Fibroblast of skin of right quadriceps (primary cell): ENCODE measurements at places on chromosomes 5 and 9.
A peak's percentile ranks its signal among the peaks of the same experiment; 100 is the strongest.

- DNase-seq = peak; percentile 78
Measured at GRCh38 chr9:80995759-80996158, 693.6 kb downstream of the TLE1 start.

GRCh38 chr5:51043745-51044144 is 339.5 kb upstream of the ISL1 start:
- no peak for DNase-seq

GRCh38 chr5:169989365-169989764 is 9.1 kb upstream of the INSYN2B start:
- DNase-seq = no peak

GRCh38 chr5:401146-402034 is 41.6 kb upstream of the EXOC3 start:
- no peak for DNase-seq

GRCh38 chr5:6859951-6860638 is 146.9 kb downstream of the TENT4A start:
- DNase-seq = no peak

GRCh38 chr5:137286025-137286610 is 213.0 kb downstream of the SPOCK1 start:
- DNase-seq = no peak

DNA sequence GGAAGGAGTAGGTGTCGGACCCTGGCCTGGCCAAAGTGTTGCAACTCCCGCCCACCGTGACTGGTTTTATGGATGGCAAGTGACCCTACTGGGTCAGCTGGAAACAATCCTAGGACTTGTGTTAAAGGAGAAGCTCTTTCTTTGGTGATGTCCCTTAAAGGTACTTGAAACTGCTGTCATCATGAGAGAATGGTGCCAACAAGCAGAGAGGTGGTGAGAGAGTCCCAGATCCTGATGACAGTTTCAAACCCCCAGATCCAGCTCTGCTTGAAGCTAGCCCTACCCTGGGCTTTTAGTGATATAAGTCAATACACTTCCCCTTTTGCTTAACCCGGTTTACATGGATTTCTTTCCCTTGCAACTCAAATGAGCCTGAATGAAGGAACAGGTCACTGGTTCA is 72.5 kb upstream of the UBTD2 start:
- no peak for DNase-seq

GRCh38 chr5:160342413-160342941 is 27.9 kb downstream of the C1QTNF2 start:
- DNase-seq = peak; percentile 42

- peak; percentile 76 for DNase-seq
Measured at GRCh38 chr9:114525513-114525912, 20.2 kb upstream of the WHRN start.

DNA sequence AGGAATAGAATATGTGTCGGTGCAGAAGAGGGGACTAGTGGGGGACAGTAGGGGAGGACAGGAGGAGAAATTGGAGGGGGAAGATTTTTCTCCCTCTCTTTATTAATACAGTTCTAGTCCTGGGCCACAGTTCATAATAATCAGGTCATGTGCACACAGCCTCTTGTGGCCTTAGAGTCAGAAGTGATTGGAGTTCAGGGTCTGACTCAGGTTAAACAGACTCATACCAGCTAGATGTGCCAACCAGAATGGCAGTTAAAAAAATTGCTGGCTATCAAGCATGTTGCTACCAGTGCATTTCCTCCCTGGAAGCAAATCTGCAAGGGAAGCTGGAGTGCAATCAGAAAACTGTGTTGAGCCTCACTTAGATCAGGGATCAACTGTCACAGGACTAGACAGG is 132.7 kb upstream of the MAP1B start:
- no peak for DNase-seq
